Suprapubic skin (tissue), 4 donors: ENCODE measurements at places on chromosomes 1 and 21. TPM values are rescaled to one million over a fixed set of nuclear protein-coding genes. Genes with fewer than 3 reads are reported as not detected.

DNA sequence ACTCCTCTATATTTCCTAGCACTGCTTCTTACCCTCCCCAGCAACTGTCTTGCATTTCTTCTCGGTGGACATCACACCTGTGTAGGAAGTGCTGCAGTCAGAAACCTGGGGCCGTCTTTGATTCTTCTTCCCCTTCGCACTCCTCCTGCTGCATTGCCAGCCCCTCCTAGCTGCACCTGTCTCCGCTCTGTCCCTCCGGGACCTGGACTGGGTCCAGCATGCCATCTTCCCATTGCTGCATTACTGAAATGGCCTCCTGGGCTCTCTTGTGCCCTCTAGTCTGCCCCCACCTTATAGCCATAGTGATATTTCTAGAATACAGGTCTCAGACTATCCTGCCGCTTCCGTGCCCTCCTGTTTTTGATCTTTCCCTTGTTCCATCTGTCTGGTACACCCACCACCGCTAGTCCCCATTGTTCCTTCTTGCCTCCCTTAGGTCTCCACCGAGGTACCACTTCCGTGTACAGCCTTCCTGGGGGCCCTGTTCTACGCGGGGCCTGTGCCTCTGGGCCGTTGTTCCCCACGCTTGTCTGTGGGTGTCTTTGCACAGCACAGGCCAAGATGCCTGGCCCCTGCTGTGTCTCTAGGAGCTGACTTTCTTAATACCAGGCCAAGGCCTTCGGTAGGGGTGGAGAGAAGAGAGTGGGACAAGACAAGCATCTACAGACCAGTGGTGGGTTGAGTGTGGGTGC is 107.6 kb downstream of the GALNT2 start:
- no peak for DNase-seq

DNA sequence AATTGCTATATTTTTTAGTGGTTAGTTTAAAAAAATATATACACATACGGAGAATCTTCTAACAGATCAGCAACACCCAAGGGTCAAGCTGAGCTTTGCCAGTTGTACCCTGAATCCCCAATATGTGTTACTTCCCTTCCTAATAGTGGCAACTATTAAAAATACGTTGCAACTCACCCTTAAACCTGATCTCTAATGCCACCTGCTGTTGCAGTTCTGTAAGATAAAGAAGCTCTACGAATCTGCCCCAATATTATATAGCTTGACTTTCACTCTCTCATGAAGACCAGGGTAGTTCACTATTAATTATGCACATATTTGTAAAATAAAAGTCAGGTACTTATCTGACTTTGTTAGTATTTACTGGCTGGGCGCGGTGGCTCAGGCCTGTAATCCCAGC is 58.4 kb downstream of the ASH1L start:
- DNase-seq: no peak

- DNase-seq: no peak
Observed at GRCh38 chr1:234573711-234574299, 36.2 kb downstream of the IRF2BP2 start.

DNA sequence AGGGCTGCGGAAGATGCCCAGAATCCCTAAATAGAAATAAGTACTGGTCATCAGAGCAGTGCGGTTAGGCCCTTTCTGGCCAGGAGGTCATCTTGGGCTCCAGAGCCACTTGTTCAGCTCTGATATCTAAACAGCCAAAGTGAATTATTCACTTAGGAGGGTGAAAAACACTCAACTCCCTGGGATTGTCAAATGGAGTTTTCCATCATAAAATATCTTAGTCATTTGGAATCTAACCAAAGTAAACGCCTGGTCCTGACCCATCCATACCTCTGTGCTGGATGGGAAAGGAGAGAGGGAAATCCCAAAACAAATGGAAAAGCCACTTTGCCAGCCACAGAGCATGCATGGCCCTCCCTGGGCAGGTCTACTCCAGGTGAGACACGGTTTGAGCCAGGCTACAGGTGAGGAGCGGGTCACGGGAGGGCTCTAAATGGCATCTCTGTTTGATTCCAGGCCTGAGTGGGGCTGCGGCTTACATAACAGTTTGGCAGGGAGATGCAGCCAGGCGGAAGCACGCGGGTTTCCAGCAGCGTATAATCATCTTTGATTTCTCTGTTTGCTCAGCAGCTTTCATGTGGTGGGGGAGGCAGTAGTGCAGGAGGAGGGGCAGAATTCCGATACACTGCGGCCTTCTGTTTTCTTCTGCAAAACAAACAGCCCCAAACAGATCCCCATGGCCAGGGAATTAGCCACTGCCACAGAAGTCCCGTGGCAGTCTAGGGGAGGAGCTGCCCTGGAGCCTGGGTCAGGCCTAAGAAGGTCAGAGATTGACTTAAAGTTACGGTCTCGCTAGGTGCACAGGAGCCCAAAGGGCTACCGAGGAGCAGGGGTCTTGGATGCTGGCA is 59.1 kb upstream of the ZNF648 start:
- DNase-seq: no peak

GRCh38 chr1:41025979-41026819 is 4.7 kb upstream of the SLFNL1 start:
- no peak for DNase-seq

- DNase-seq: no peak
Observed at GRCh38 chr21:35663856-35664606, 396.3 kb downstream of the SETD4 start.

DNA sequence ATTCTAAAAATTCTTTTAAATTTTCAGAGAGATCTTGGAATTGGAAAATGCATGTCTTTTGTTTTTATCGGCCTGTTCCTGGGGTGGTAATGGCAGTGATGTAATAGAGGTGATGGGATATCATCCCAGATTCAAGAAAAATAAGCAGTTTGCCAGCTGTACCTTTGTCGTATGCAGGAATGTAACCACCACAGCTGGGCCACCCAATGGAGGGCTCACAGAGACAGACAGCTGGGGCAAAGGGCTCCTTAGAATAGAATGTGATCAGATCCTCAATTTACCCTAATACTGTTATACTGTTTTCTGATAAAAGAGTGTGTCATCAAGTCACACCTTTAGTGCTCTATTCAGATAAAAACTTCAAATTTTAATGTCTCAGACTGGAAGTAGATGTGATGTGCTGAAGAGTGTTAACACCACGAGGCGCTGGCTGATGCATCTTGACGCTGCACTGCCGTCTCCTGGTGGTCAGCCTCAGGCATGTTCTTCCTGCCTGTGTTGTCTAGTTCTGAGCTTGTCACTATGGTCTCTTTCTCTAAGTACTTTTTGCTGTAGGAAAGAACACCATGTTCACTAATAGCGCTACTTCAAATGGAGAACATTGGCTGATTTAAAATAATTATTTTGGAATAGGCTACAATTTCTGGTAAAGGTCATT is 78.8 kb downstream of the C1orf21 start:
- no peak for DNase-seq

DNA sequence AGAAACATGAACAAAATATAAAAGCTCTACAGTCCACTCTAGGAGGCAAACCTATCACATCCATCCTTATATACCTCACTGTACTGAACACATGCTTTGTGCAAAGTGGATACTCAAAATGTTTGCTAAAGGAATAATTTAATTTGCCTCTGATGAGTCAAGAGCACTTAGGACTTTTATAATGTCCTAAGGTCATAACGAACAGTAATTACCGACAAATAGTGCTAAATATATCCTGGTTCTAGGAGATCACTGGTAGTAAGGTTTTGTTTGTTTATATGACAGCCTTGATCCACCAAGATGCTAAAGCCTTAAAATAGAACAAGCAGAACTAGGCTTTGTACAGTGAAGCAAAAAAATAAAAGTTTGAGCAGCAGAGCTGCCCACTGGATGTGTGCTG is 70.6 kb downstream of the GADD45A start:
- DNase-seq: no peak

DNA sequence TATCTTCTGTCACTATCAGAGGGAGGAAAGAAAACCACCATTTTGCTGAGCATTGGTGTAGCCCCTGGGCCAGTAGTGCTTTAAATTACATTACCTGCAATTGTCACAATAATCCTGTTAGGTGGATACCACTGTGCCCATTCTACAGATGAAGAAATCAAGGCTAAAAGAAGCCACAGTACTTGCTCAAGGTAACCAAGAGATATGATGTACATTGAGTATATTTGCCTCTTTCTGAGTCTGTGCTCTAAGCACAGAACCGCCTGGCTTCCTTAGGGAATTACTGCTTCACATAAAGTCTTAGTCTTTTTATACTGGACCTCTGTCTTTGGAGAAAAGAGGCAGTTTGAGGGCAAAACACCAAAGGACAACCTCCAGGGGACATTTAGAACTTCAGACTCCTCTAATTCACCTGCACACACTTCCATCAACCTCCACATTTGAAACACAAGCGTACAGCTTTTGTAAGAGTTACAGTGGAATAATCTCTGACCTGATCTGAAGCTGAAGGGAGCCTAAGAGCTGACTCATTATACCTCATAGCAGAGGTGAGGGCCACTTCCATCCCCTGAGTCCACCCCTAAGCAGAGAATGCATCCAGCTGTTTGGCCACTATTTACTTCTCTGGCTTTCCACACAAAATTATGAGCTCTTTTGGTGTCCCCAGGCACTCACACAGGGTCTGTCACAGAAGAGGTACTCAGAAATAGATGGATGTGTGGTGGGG is 61.8 kb downstream of the PLPP3 start:
- DNase-seq: no peak

GRCh38 chr1:211361202-211361601 is 34.6 kb downstream of the TRAF5 start:
- no peak for DNase-seq

DNA sequence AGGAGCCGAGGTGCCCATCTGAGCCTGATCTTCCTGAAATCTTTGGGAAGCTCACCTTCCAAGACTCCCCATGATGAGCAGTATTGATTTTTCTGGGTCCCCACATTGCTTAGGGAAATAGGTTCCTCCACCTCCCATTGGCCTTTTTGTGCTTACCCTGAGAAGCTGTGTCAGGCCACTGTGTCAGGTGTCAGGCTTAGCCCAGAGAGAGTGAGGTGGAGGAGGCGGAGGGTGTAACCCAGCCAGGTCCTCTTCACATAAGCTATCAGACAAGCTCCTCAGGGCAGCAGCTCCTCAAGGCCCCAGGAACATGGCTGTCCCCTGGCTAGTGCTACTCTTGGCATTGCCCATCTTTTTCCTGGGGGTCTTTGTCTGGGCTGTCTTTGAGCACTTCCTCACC is 352 bp downstream of the AADACL4 start:
- DNase-seq: no peak

- peak; percentile 60 for DNase-seq
Observed at GRCh38 chr1:205582046-205582445, 49.8 kb downstream of the ELK4 start.

GRCh38 chr1:112798292-112798691 is 83.2 kb upstream of the PPM1J start:
- no peak for DNase-seq

GRCh38 chr1:208270651-208271141 is 26.5 kb upstream of the PLXNA2 start:
- no peak for DNase-seq

- no peak for DNase-seq
Observed at GRCh38 chr1:91799863-91800262, 86.1 kb downstream of the TGFBR3 start.

DNA sequence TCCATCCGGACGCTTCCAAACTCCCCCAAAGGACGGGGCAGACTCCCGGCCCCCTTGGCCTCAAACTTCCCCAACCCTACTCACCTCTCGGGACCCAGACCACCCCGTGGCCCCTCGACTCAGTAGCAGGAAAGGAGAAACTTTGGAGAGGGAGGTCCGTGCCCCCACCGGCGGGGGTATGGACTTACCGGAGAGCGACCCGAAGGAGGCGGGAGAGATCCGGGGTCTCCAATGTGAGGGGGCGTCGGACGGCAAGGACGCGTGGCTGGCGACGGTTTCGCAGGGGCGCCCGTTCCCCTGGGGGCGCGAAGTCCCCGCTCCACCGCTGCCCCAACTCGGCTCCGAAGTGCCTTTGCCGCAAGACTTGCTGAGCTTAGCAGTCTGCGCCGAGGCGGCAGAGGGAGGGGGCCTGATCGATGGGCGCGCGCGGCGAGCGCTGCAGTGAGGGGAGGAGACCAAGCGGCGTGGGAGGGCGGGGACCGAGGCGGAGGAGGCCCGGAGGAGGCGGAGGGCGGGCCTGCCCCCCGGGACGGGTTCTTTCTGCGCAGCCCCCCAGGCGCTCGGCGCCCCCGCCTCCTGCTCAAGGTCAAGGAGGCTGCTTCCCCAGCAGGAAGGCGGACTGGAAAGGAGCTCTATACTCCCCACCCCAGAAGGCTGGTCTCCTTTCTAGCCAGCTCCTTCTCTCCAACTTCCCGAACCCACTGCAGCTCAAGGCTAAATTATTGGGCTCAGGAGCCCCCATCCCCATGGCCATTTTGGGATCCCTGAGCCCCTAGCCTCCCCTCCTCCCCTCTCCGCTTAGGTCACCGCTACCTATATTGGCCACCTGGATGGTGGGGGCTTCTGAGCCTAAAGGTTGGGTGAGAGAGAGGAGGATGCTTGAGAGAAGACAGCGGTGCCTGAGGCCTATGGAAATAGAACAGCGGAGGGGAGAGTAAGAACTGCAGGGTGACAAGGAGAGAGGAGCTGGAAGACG is at the start of gene SYT2:
Gene SYT2, minus strand, starts transcription at position 385 of the 976 bp plus-strand sequence. CDS start 104,682 bp downstream, outside the sequence.
- DNase-seq: no peak

DNA sequence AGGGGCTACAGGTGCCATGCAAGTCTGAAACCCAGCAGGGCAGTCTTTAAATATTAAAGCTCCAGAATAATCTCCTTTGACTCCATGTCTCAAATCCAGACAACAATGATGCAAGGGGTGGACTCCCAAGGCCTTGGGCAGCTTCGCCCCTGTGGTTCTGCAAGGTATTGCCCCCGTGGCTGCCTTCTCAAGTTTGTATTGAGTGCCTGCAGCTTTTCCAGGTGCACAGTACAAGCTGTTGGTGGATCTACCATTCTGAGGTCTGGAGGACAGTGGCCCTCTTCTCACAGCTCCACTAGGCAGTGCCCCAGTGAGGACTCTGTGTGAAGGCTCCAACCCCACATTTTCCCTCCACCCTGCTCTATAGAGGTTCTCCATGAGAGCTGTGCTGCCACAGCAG is 3.7 kb upstream of the MROH9 start:
- no peak for DNase-seq

GRCh38 chr1:232718928-232719927 is 86.0 kb upstream of the MAP10 start:
- no peak for DNase-seq

DNA sequence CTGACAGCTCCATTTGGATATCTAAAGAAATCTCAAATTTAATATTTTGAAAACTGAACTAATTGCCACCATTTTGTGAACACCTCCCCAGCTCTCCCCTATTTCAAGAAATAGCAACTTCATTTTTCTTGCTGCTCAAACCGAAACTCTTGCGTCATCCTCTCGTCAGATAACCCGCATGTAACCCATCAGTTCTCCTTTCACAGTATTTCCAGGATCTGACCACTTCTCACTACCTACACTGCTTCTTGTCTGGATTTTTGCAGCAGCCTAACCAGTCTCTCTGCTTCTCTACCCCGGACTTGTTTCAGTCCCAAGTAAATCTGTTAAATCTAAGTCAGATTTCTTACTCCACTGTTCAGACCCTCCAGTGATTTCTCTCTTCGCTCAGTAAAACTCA is 75.6 kb downstream of the MTR start:
- DNase-seq: no peak

- no peak for DNase-seq
Observed at GRCh38 chr1:151060657-151061421, 642 bp downstream of the MLLT11 start.

GRCh38 chr21:25907573-25908275 is 173.0 kb downstream of the GABPA start:
- DNase-seq: no peak

GRCh38 chr1:7360526-7360925 is 410.6 kb upstream of the VAMP3 start:
- DNase-seq: no peak

Gene LCE1B
- total RNA-seq: 29.6 TPM

Gene CLEC20A
- not detected for total RNA-seq

Gene SH2D2A
- not detected for total RNA-seq

Gene FCRL2
- not detected for total RNA-seq

Gene TFF3
- total RNA-seq: 8.0 TPM

Gene OR2G6
- total RNA-seq: not detected

Gene PGLYRP3
- total RNA-seq: 53.2 TPM

Gene ZBTB7B
- 238 TPM for total RNA-seq
